ENCODE measurements at places on chromosomes 1 and 21.

- no peak for DNase-seq
Measured at GRCh38 chr1:1425426-1425752, 4.3 kb upstream of the ANKRD65 start.

- peak; percentile 55 for DNase-seq
Measured at GRCh38 chr1:112296908-112297307, 99.1 kb upstream of the CTTNBP2NL start.

- DNase-seq = no peak
Measured at GRCh38 chr1:172390301-172390682, 30.2 kb upstream of the C1orf105 start.

DNA sequence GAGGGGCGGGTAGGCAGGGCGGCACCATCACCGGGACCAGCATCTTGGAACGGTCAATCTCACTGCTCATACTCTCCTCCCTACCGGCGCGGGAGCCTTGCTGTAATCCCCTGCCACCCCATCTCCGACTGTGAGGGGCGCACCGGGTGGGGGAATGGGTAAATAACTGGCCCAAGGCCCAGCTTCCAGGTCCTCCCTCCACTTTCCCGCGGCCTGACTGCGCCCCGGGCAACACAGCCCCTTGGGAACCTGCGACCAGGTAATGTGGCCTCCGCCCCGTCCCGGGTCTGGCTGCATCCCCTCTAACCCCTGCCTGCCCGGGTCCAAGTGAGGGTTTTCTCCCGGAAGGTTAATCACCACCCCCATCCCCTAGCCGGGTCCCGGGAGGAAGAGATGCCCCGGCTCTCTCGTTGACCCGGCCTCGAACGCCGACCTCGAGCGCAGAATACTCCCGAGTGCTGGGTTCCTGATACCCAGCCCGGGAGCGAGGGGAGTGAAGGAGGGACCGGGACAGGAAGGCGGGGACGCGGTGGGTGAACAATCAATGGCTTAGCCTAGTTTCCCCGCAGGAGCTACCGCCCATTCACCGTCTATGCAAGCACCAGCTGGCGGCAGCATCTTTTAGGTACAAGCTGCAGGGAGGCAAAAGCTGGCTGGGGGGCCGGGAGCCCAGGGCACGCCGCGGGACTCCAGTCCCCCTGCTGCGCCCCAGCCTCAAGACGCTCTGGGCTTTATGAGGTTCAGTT lies 5.9 kb upstream of the LHX9 start:
- DNase-seq = peak; percentile 6

DNA sequence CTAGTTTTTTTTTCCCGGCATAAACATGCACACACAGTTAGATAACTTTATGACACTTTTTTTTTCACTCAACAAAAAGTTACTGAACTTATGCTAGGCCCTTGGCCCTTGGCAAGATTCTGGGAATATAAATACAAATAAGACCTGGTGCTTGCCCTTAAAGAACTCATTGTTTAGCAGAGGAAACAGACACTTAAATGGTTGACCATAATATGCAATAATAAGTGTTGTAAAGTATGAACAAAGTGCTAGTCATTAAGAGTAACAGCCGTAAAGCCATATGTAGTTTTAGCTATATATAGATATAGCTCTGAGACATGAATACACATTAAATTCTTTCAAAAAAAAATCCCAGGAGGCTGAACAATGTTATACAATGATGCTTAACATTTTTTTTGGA lies 198.3 kb downstream of the CYYR1 start:
- DNase-seq = no peak

DNA sequence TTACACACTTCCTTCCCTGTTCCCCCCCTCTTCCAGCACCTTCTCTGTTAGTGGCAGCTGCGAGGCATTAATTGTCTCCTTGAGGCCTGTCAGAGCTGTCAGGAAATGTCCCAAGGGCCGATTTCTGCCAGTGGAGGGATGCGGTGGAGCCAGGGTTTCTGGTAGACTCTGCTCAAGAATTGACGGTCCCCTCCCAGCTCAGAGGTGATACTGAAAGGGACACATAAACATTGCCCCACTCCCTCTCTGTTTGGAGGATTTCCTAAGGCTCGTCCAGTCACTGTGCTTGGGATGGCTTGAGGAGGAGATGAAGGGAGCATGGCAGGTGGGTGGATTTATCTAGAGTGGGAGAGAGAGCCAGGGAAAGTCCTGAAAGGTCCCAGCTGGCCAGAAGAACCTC lies 61.4 kb upstream of the CD34 start:
- no peak for DNase-seq

Measured in NCI-H1092 treated with DMSO at 0.1 percent for 48 hours (cell line).